ENCODE measurements at places on chromosomes 16 and 17.

DNA sequence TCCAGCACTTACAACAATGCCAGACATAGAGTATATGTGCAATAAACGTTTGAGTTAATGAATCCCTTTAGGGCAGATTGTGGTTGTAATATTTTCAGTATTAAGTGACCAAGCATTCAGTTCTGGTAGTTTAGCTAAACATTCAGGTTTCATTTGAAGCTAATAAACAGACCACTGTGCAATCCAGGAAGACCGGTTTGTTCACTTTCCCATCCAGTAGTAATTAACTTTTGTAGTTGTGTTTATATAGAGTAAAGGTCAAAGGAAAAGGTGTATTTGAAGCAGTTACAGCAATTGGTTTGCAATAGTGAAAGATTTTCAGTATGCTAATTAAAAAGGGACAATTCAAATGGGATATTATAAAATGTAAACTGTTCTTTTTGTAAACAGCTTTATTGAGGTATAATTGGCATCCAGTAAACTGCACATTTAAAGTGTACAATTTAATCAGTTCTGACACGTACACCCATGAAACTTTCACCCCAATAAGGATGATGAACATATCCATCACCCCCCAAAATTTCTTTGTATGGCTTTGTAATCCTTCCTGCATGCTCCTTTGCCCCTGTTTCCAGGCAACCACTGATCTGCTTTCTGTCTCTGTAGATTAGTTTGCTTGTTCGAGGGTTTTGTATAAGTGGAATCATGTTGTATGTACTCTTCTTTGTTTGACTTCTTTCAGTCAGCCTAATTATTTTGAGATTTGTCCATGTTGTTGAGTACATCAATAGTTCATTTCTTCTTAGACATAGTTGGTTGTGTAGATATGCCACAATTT lies 26.3 kb downstream of the MRTFB start:
- no peak for DNase-seq

GRCh38 chr17:71726341-71726740 lies 394.5 kb upstream of the SOX9 start:
- DNase-seq = no peak

DNA sequence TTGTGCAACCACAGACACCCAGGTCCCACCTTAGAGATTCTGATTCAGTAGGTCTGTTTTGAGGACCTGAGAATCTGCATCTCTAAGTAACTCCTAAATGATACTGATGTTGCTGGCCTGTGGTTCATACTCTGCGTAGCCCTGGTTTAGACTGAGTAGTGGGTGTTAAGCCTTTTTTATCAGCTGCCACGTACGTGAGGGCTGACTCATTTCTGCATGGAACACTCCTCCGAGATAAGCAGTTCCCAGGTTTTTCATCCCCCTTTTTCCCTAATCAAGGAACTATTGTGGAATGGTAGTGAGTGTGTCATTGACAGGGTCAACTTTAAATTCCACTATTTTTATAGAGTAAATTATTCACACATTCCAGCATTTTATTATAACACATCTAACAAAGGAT lies 26.1 kb downstream of the CDRT4 start:
- DNase-seq = no peak

DNA sequence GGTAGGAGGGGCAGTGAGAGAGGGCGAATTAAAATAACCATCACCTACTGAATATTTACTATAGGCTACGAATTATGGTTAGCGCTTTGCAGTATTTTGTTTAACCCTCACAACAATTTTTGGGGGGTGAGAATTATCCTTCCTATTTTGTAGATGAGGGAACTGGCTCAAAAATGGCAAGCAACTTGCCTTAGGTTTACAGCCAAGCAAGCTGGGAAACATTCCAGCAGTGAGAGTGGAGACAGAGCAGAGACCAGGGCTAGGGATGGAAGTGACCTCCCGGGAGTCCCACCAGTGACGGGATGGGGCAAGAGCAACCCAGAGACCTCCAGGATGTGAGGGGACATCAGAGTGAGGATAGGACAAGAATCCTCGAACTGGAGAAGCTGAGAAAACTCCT lies 352 bp upstream of the VMO1 start:
- DNase-seq = no peak

DNA sequence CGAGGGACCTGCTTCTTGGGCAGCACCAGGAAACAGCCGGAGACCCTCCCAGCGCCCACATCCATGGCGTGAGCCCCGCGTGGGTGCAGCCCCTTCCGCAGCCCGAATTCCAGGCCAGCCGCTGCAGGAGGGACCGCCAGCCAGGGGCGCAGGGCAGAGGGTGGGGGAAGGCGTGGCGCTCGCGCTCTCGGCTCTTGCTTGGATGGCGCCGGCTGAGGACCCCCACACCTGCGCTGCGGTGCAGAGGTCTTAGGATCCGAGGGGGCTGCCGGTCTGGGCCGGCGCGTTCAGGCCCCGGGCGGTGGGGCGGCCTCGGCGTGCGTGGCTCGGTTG lies 28.8 kb downstream of the ACTG1 start:
- no peak for DNase-seq

GRCh38 chr16:2121853-2122252 lies 13.8 kb downstream of the PKD1 start:
- no peak for DNase-seq

DNA sequence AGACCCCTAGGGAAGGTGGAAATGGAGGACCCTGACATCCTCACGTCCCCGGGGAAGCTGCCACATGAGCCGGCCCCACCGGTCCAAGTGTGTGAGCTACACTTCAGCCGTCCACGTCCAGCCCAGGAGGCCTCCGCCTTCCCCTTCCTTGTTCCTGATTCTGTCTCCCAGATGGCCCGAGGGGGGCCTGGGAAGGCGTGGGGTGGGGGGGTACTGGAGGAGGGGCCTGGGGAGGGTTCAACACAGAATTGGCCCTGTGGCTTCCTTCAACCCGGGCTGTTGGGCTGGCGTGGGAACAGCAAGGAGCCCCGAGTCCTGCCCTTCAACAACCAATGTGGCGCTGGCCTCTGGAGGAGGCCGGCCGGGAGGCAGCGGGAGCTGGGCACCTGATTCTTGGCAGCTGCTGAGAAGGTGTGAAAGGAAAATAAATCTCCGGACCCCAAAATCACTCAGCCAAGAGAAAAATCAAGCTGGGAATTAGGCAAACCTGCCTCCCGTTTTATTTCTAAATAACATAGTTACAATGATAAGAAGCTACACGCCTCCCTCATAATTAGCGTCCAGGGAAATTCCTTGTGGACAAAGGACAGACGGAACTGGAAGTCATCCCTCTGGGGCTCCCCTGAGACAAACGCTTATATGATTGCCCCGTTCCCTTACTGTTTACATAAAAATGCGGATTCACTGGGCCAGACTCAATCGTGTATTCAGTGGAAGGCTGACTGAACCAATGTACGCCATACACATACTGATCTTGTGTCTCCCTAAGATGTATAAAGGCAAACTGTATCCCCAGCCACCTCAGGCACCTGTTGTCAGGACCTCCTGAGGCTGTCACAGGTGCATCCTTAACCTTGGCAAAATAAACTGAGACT lies 1.8 kb upstream of the APRT start:
- DNase-seq = no peak

GRCh38 chr16:85036236-85037049 lies 8.8 kb downstream of the KIAA0513 start:
- DNase-seq = no peak

- no peak for DNase-seq
Measured at GRCh38 chr16:78317564-78318240, 218.2 kb downstream of the WWOX start.

DNA sequence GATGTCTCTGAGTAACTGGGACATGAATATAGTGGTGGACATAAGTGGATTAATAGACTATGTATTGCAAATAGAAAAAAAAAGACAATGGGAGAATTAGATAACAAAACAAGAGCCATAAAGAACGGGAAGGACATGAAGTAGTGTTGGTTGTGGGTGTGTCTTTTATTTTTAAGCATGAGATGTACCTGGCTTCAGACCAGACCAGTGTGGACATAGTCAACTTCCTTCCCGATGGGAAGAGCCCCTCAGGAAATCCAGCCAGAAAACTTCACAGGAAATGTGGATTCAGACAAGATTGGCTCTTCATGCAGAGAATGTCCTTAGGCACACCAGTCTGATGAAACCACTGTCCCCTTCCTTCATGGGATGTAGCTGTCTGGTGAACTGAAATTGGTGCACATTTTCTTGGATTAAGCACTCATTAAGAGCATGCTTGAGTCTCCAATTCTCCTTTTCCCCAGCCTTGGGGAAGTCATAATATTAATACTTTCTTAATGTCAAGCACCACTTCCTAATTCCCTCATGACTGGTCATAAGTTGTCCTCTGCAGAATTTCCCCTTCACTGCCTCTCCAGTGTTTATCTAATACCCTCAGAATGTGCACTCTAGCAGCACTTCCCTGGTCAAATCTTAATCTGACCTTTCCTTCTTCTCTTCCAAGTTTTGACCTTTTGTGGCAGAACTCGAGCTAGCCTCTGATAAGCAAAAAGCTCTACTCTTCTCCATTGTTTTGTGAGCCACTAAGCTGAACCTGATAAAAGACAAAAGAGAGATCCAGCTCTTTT lies 350.6 kb upstream of the MAF start:
- no peak for DNase-seq

- DNase-seq = no peak
Measured at GRCh38 chr17:34635876-34636275, 56.5 kb downstream of the TMEM132E start.

GRCh38 chr17:58913971-58914769 lies 158.5 kb downstream of the PPM1E start:
- DNase-seq = no peak

DNA sequence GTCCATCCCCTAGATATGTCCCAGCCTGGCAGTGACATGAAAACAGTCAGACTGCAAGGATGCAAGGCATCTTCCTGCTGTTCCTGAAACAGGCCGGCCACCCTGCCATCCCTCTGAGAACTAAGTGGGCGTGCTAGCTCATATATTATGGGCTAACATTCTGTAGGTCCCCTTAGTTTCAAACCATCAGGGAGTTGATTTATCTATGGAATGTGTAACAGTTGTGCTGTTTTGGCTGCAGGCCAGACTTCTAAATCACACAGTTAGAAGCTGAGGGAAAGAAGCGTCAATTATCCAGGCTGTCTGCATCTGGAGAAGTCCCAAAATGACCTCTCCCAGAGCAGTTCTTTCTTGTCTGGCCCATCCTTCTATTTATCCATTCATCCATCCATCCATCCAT lies 102.7 kb upstream of the DNAH9 start:
- no peak for DNase-seq

DNA sequence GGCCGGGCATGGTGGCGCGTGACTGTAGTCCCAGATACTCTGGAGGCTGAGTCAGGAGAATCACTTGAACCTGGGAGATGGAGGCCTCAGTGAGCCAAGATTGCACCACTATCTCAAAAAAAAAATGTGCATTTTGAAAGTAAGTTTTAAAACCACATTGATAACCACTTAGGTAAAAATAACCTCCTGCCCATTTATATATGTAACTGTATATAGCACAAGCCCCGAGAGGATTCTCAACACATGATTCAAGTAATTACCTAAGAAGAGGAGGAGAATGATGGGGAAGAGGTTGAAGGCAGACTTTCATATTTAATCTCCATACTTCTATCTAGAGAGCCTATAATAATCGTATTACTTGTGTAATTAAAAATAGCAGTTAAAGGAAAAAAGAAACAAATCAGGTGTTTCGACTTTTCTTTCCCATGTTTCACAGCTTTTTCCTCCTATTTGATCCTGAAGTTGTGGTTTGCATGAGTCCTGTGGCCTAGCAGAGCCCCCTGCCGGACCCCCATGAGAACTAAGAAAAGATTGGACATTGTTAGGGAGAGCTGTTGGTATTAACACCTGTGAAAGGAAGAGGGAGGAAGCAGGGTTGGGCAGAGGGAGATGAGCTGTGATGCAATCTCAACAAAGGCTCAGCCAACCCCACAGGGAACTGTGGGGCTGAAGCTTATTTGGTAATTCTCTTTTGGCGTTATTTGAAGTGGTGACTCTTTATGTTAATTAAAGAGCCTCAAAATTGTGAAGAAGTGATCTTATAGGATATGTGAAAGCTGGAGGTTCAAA lies 22.1 kb downstream of the PMFBP1 start:
- DNase-seq = no peak

GRCh38 chr16:9495824-9496223 lies 404.4 kb downstream of the HAPSTR1 start:
- DNase-seq = no peak

GRCh38 chr17:10556301-10557005 lies 7.0 kb upstream of the MYH2 start:
- DNase-seq = no peak

GRCh38 chr17:70286391-70286790 lies 117.1 kb downstream of the KCNJ2 start:
- DNase-seq = no peak

DNA sequence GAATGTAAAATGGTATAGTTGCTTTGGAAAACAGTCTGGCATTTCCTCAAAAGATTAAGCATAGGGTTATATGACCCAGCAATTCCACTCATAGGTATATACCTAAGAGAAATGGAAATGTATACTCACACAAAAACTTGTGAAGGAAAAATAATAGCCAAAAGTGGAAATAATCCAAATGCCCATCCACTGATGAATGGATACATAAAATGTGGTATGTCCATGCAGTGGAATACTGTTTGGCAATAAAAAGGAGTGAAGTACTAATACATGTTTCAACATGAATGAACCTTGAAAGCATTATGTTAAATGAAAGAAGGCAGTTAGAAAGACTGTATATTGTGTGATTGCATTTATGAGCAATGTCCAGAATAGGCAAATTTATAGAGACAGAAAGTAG lies 25.1 kb downstream of the NUP93 start:
- DNase-seq = no peak

GRCh38 chr16:799111-799947 lies 1.2 kb downstream of the GNG13 start:
- DNase-seq = no peak

DNA sequence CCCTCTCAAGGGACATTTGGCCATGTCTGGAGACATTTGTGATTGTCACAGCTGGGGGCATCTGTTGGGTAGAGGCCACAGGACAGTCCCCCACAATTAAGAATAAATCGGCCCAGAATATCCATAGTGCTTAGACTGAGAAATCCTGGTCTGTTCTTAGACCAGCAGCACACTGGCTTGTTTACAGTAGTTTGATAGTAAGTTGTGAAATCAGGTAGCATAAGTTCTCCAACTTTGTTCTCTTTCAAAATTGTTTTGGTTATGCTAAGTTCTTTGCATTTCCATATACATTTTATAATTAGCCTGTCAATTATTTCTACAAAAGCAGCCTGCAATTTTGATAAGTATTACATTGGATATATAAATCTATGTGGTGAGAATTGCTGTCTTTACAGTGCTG lies 6.8 kb downstream of the MGRN1 start:
- no peak for DNase-seq

DNA sequence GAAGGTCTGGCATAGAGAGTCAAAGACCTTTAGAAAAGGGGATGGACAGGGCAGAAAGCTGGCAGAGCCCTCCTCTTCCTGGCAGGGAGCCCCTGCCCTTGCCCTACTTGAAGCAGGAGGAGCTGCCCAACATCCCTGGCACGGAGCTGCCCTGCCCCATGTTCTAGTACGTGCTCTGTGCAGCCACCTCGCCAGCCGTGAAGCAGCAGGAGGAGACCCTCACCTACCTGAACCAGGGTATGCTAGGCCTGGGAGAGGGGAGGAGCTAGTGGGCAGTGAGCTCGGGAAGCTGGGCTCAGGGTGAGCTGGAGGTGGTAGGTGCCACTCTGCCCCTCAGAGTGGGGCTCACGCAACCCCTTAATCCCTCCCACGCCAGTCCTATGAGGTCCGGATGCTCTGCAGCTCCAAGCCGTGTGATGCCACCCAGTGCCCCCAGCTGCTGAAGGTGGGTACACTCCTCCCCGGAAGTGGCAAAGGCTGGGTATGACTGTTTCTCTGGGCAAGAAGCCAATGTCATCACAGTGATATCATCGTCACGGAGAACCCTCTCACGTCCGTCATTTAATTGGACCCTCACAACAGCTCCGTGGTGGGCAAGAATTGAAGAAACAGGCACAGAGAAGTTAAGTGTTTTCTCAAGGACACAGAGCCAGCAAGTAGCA lies 12.7 kb upstream of the STAC2 start:
- peak; percentile 75 for DNase-seq
